A549 treated with dexamethasone at 1 μM for 4 hours (cell line): ENCODE measurements at places on chromosomes 1 and 21. TPM values are rescaled to one million over a fixed set of nuclear protein-coding genes. Genes with fewer than 3 reads are reported as not detected.

TTC34 gene
- total RNA-seq, result 0.02 to 0.05 TPM (median 0.04 TPM) in 5 replicates

S100A4 gene
- 1,278 to 1,937 TPM (median 1,356 TPM) in 5 replicates for total RNA-seq

DRAXIN gene
- 0.03 to 0.11 TPM (median 0.06 TPM) in 5 replicates for total RNA-seq

VCAM1 gene
- total RNA-seq, result 0.04 to 0.06 TPM (median 0.05 TPM) in 4 of 5 replicates, not detected in the other

FNDC7 gene
- 0.02 to 0.07 TPM (median 0.03 TPM) in 4 of 5 replicates, not detected in the other for total RNA-seq

DCST2 gene
- 0.30 to 1.1 TPM (median 0.73 TPM) in 5 replicates for total RNA-seq

PGLYRP3 gene
- total RNA-seq, result not detected in 5 replicates

PCBP3 gene
- total RNA-seq, result 0.89 to 1.2 TPM (median 0.96 TPM) in 5 replicates

MPL gene
- 0.15 to 0.25 TPM (median 0.16 TPM) in 3 of 5 replicates, not detected in the others for total RNA-seq

KDF1 gene
- 0.15 to 0.31 TPM (median 0.26 TPM) in 5 replicates for total RNA-seq

IFI44L gene
- total RNA-seq, result 0.02 to 0.05 TPM (median 0.02 TPM) in 3 of 5 replicates, not detected in the others

LHX8 gene
- total RNA-seq, result 0.71 to 1.1 TPM (median 0.86 TPM) in 5 replicates

LRRC7 gene
- not detected in 5 replicates for total RNA-seq

LMOD1 gene
- total RNA-seq, result not detected in 5 replicates

KLHDC8A gene
- 0.52 to 1.0 TPM (median 0.76 TPM) in 5 replicates for total RNA-seq

KCNJ9 gene
- total RNA-seq, result not detected in 5 replicates

CELA2A gene
- not detected in 5 replicates for total RNA-seq

FMN2 gene
- total RNA-seq, result 3.2 to 4.3 TPM (median 3.6 TPM) in 5 replicates

APCS gene
- total RNA-seq, result 0.08 TPM in 1 of 5 replicates, not detected in the others

BACE2 gene
- 22.3 to 24.5 TPM (median 23.6 TPM) in 5 replicates for total RNA-seq

PLPPR4 gene
- 0.04 TPM in 1 of 5 replicates, not detected in the others for total RNA-seq

SPATA45 gene
- total RNA-seq, result 0.20 to 0.46 TPM (median 0.42 TPM) in 3 of 5 replicates, not detected in the others

LCE3E gene
- 0.24 to 0.26 TPM in 2 of 5 replicates, not detected in the others for total RNA-seq

ZNF678 gene
- total RNA-seq, result 1.2 to 1.7 TPM (median 1.6 TPM) in 5 replicates

GCSAML gene
- not detected in 5 replicates for total RNA-seq

ITLN1 gene
- total RNA-seq, result not detected in 5 replicates

LRRC39 gene
- 0.08 to 0.16 TPM (median 0.11 TPM) in 5 replicates for total RNA-seq

KCNJ10 gene
- not detected in 5 replicates for total RNA-seq

LCE1B gene
- 0.08 TPM in 1 of 5 replicates, not detected in the others for total RNA-seq

HAO2 gene
- not detected in 5 replicates for total RNA-seq

RASAL2 gene
- 14.3 to 24.8 TPM (median 18.7 TPM) in 5 replicates for total RNA-seq

NUP210L gene
- 0.02 to 0.06 TPM in 2 of 5 replicates, not detected in the others for total RNA-seq

CHODL gene
- total RNA-seq, result 0.03 TPM in 1 of 5 replicates, not detected in the others

ST6GALNAC5 gene
- total RNA-seq, result 0.09 to 0.29 TPM (median 0.15 TPM) in 4 of 5 replicates, not detected in the other

SFN gene
- 468 to 645 TPM (median 543 TPM) in 5 replicates for total RNA-seq

TMEM240 gene
- 0.20 to 0.52 TPM (median 0.37 TPM) in 5 replicates for total RNA-seq

SLC45A1 gene
- total RNA-seq, result 6.2 to 11.2 TPM (median 9.9 TPM) in 5 replicates

LENEP gene
- not detected in 5 replicates for total RNA-seq

AADACL3 gene
- total RNA-seq, result not detected in 5 replicates

KRTAP7-1 gene
- not detected in 5 replicates for total RNA-seq

TRAF3IP3 gene
- not detected in 5 replicates for total RNA-seq

SPRR3 gene
- not detected in 5 replicates for total RNA-seq

ITLN2 gene
- 0.66 to 1.1 TPM (median 0.82 TPM) in 5 replicates for total RNA-seq

RXFP4 gene
- 0.07 TPM in 1 of 5 replicates, not detected in the others for total RNA-seq

REN gene
- 0.08 TPM in 1 of 5 replicates, not detected in the others for total RNA-seq

ZBTB40 gene
- 3.4 to 5.8 TPM (median 5.4 TPM) in 5 replicates for total RNA-seq

PODN gene
- 0.04 TPM in 1 of 5 replicates, not detected in the others for total RNA-seq

HLX gene
- 3.6 to 6.1 TPM (median 4.6 TPM) in 5 replicates for total RNA-seq

PPIAL4G gene
- total RNA-seq, result not detected in 5 replicates

RPL22 gene
- total RNA-seq, result 375 to 474 TPM (median 408 TPM) in 5 replicates

TMEM82 gene
- total RNA-seq, result 0.05 TPM in 1 of 5 replicates, not detected in the others

FAM163A gene
- total RNA-seq, result not detected in 5 replicates

KCNK1 gene
- 16.0 to 24.6 TPM (median 19.6 TPM) in 5 replicates for total RNA-seq

CELSR2 gene
- 2.9 to 5.6 TPM (median 5.2 TPM) in 5 replicates for total RNA-seq

C21orf58 gene
- 2.8 to 4.9 TPM (median 4.5 TPM) in 5 replicates for total RNA-seq

ETV3L gene
- not detected in 5 replicates for total RNA-seq

KRTAP21-2 gene
- not detected in 5 replicates for total RNA-seq

BOLA1 gene
- 13.9 to 21.0 TPM (median 19.2 TPM) in 5 replicates for total RNA-seq
